ENCODE measurements at places on chromosomes 2 and 18. TPM values are rescaled to one million over a fixed set of nuclear protein-coding genes. Genes with fewer than 3 reads are reported as not detected.
A peak's percentile ranks its signal among the peaks of the same experiment; 100 is the strongest.

DNA sequence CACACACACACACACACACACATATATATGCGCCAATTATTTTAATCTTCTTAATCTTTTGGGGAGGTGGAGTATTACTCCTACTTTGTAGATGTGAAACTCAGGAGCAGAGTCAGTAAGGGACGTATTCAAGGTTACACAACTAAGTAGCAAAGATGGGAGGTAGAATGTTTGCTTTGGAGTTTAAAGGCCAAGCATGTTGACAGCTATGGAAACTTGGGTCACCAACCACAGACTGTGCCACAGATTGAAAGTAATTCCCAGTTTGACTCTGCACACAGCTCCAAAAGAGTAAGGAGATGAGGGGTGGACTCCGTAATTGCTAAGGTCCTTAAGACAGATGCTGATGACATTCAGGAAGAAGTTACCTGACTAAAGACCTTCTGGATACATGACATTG, 124.8 kb upstream of the ITGB6 start:
- no peak for DNase-seq
- H3K4me3 ChIP-seq: no peak overlapping the region
- peaks cover 13% of the 10 kb centered on the region for H3K36me3 ChIP-seq
- H3K27me3 ChIP-seq: no peaks in the 10 kb centered on the region
- no peak overlapping the region for H3K27ac ChIP-seq

GRCh38 chr2:168552450-168552856, 96.4 kb downstream of the CERS6 start:
- no peaks in the 10 kb centered on the region for H3K36me3 ChIP-seq
- no peak for DNase-seq
- no peak overlapping the region for H3K4me3 ChIP-seq
- H3K27me3 ChIP-seq: no peaks in the 10 kb centered on the region
- H3K27ac ChIP-seq: no peak overlapping the region
- H3K4me1 ChIP-seq: no peaks in the 10 kb centered on the region

GRCh38 chr2:172336681-172337080, 90.7 kb upstream of the ITGA6 start:
- no peak for DNase-seq
- H3K4me1 ChIP-seq: peaks cover 24% of the 10 kb centered on the region
- H3K4me3 ChIP-seq: no peak overlapping the region
- no peaks in the 10 kb centered on the region for H3K27me3 ChIP-seq

DNA sequence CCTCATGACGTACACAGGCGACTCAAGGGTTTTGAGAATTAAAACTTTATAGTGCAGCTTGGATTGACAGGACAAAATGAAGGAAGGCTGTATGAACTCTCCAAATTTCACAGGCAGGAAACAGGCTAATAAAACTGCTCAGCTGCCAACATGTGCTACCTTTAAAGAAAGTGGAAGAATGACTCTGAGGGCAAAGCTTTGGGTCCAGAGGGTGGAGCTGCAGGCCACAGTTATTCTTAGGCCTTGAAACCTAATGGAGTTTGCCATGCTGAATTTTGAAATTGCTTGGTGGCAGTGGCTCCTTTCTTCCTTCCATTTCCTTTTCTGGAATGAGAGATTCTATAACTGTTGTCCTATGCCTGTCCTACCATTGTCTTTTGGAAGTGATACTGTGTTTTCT, 34.8 kb downstream of the HAT1 start:
- peaks cover 47% of the 10 kb centered on the region for H3K36me3 ChIP-seq
- no peak overlapping the region for H3K27ac ChIP-seq
- H3K4me1 ChIP-seq: 0 out of 2 replicates have a peak, but pooled peaks cover 4% of the 10 kb centered on the region
- H3K4me3 ChIP-seq: no peak overlapping the region

GRCh38 chr2:63790906-63791305, 50.8 kb upstream of the UGP2 start:
- peak overlapping the region; percentile 87 for H3K27ac ChIP-seq
- H3K4me1 ChIP-seq: peaks cover 37% of the 10 kb centered on the region
- no peak overlapping the region for H3K4me3 ChIP-seq

GRCh38 chr2:176662753-176663152, 393.5 kb downstream of the MTX2 start:
- H3K4me3 ChIP-seq: no peak overlapping the region
- no peak overlapping the region for H3K27ac ChIP-seq
- no peaks in the 10 kb centered on the region for H3K27me3 ChIP-seq

DNA sequence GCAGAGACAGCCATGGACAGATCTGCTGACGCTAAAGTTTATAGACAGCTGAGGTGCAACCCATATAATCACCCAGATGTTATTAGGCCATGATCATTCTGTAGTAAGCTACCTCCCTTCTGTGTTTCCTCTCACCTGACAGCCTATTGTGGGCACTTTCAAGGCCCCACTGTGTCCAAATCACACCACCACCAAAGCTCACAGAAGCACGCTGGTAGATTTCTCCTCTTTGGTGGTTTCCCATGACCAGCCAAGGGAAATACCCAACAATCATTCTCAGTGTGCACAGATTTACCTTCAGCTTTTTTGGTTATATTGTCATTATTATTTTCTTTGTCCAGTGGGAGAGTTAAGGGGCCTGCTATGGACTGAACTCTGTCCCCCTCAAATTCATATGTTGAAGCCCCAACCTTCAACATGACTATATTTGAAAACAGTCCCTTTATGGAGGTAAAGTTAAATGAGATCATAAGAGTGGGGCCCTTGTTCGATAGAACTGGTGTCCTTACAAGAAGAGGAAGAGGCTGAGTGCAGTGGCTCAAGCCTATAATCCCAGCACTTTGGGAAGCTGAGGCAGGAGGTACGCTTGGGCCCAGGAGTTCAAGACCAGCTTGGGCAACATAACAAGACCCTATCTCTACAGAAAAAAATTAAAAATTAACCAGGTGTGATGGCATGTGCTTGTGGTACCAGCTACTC, 74.0 kb upstream of the MSH6 start:
- H3K27ac ChIP-seq: no peak overlapping the region
- no peaks in the 10 kb centered on the region for H3K4me1 ChIP-seq
- no peak for DNase-seq
- H3K4me3 ChIP-seq: no peak overlapping the region

GRCh38 chr2:240921995-240922244, 15.8 kb downstream of the CROCC2 start:
- H3K4me3 ChIP-seq: no peak overlapping the region
- no peaks in the 10 kb centered on the region for H3K36me3 ChIP-seq
- peak overlapping the region; percentile 94 for H3K27ac ChIP-seq
- H3K4me1 ChIP-seq: peaks cover 55% of the 10 kb centered on the region
- no peak for DNase-seq

DNA sequence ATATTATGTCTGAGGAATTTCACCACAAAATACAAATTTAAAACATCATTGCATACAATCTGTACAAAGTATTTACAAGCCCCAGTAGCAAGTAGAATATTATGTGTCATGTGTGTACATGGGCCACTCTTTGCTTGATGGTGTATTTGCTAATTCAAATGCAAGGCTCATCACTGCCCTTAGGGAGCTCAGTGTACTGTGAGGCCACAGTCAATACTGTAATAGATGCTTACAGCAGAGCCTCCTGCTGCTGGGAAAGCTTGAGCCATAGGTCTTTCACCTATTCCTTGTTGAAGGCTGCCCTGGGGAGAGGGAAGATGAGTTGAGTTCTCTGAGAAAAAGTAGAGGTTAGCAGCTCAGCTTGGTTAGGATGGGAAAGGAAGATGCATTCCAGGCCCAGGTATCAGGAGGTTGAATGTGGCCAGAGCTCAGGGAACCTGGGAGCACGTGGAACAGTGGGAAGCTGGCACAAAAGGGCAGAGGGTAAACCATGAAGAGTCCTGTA, 189.6 kb downstream of the LRP1B start:
- H3K27ac ChIP-seq: no peak overlapping the region
- no peak for DNase-seq
- no peaks in the 10 kb centered on the region for H3K4me1 ChIP-seq

DNA sequence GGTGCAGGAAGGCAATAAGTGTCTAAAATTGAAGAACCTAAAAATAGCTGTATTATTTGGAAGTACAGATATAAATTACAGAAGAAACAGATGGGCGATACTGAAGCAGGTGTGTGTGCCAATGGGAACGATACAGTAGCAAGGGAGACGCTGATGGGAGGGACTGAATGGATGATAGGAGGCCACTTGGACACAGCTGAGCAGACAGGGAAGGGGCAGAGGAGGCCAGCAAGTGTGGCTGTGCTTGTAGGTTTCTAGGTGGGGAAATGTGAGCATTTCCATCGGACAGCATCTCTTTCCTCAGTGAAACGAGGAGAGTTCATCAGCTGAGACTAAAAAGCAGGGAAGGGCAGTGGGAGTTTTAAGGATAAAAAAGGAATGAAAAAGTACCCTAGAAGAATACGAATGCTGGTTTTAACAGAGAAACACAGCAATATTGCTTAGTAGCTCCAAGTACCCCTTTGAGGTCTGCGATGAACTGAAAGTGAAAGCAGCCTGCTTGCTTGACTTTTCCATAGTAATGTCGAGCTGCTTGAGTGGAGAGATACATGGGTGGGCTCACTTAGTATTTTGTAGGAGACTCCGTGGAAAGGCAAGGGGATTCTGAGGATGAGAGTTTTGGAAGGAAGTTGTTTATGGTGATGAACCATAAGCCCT, 91.7 kb upstream of the EPC2 start:
- no peaks in the 10 kb centered on the region for H3K36me3 ChIP-seq
- H3K27ac ChIP-seq: no peak overlapping the region
- no peak for DNase-seq
- no peaks in the 10 kb centered on the region for H3K27me3 ChIP-seq
- no peaks in the 10 kb centered on the region for H3K4me1 ChIP-seq

GRCh38 chr2:237638176-237638575, 10.8 kb downstream of the LRRFIP1 start:
- H3K27ac ChIP-seq: no peak overlapping the region
- peaks cover 51% of the 10 kb centered on the region for H3K36me3 ChIP-seq
- H3K4me3 ChIP-seq: no peak overlapping the region
- DNase-seq: no peak

- no peaks in the 10 kb centered on the region for H3K4me1 ChIP-seq
- H3K36me3 ChIP-seq: no peaks in the 10 kb centered on the region
- no peak overlapping the region for H3K27ac ChIP-seq
- no peak for DNase-seq
Measured at GRCh38 chr18:54561706-54562267, 29.3 kb upstream of the DYNAP start.

- no peaks in the 10 kb centered on the region for H3K27me3 ChIP-seq
- H3K4me3 ChIP-seq: no peak overlapping the region
- no peaks in the 10 kb centered on the region for H3K36me3 ChIP-seq
- no peak overlapping the region for H3K27ac ChIP-seq
- H3K4me1 ChIP-seq: no peaks in the 10 kb centered on the region
Measured at GRCh38 chr2:119586085-119586484, 41.8 kb downstream of the CFAP221 start.

DNA sequence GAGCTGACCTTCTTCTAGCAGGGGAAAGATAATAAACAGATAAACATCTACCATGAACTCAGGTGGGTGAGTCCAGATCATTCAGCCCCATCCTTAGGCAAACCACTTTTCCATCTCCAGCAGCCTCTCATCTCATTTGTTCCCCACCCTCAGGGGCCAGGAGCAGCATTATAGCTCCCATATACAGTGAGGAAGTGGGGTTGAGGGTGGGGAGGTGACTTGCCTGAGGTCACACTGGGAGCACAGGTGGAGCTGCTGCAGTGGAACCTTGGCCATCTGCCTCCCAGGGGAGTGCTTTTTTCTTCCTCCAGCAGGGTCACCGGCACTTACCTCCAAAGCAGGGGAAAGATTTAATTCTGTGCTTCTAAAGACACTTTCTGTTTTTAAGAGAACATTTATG, 212.5 kb upstream of the SMAD2 start:
- H3K27me3 ChIP-seq: peaks cover 43% of the 10 kb centered on the region
- H3K4me3 ChIP-seq: no peak overlapping the region
- no peaks in the 10 kb centered on the region for H3K4me1 ChIP-seq
- H3K36me3 ChIP-seq: no peaks in the 10 kb centered on the region
- no peak overlapping the region for H3K27ac ChIP-seq

- no peak for DNase-seq
- H3K27ac ChIP-seq: no peak overlapping the region
- no peaks in the 10 kb centered on the region for H3K27me3 ChIP-seq
- H3K4me1 ChIP-seq: peaks cover 11% of the 10 kb centered on the region
Measured at GRCh38 chr2:23828986-23829385, 97.9 kb downstream of the ATAD2B start.

DNA sequence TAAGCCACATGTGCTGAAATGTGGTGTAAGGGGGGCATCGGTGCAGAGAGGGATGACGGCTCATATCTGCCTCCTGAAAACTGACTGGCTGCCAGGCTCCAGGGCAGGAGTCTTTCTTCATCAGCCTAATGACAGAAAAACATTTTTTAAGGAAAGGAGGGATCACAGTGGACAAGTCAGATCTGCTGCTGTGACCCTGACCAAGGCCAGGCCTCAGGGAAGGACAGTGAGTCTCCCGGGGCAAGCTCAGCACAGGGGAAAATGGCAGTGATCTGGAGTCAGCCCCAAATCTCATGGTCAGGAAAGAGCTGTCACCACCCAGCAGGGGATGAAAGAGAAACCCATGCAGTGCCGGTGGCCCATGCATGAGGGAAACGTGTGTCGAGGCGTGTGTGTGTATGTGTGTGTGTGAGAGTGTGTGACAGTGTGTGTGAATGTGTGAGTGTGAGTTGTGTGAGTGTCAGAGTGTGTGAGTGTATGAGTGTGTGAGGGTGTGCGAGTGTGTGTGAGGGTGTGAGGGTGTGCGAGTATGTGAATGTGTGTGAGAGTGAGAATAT, 134.5 kb downstream of the INHBB start:
- no peaks in the 10 kb centered on the region for H3K27me3 ChIP-seq
- no peaks in the 10 kb centered on the region for H3K4me1 ChIP-seq
- no peak overlapping the region for H3K4me3 ChIP-seq
- no peaks in the 10 kb centered on the region for H3K36me3 ChIP-seq
- H3K27ac ChIP-seq: no peak overlapping the region

- H3K27ac ChIP-seq: no peak overlapping the region
- no peak overlapping the region for H3K4me3 ChIP-seq
- no peaks in the 10 kb centered on the region for H3K27me3 ChIP-seq
- DNase-seq: no peak
- peaks cover 9% of the 10 kb centered on the region for H3K36me3 ChIP-seq
Measured at GRCh38 chr2:38380397-38381130, 3.5 kb upstream of the ATL2 start.

DNA sequence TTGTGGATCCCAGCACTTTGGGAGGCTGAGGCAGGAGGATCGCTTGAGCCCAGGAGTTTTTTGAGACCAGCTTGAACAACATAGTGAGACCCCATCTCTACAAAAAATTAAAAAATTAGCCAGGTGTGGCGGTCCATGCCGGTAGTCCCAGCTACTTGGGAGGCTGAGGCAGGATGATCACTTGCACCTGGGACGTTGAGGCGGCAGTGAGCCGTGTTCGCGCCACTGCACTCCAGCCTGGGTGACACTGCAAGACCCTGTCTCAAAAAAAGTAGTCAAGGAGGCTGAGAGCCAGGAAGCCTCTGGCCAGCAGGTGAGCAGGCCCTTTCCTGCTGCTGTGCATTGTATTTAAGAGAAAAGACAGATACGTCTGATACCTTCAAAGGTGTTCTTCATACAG, 11.1 kb upstream of the PROC start:
- DNase-seq: no peak
- H3K4me3 ChIP-seq: no peak overlapping the region
- H3K36me3 ChIP-seq: no peaks in the 10 kb centered on the region
- no peak overlapping the region for H3K27ac ChIP-seq
- peaks cover 43% of the 10 kb centered on the region for H3K4me1 ChIP-seq

- no peak for DNase-seq
- no peak overlapping the region for H3K4me3 ChIP-seq
- H3K27ac ChIP-seq: no peak overlapping the region
- H3K36me3 ChIP-seq: peaks cover 3% of the 10 kb centered on the region
Measured at GRCh38 chr2:105822186-105822585, 77.5 kb downstream of the NCK2 start.

The ITGA4 gene
- total RNA-seq: 80.0 TPM

The DYNAP gene
- total RNA-seq: not detected

The LCT gene
- not detected for total RNA-seq

The TMEM178A gene
- 0.13 TPM for total RNA-seq

The TUBA3E gene
- total RNA-seq: not detected

The MYL1 gene
- total RNA-seq: not detected

The ICOS gene
- not detected for total RNA-seq
